Inflammatory macrophage treated with lipopolysaccharide for 1 hour (primary cell): ENCODE measurements at places on chromosomes 2 and 18.

DNA sequence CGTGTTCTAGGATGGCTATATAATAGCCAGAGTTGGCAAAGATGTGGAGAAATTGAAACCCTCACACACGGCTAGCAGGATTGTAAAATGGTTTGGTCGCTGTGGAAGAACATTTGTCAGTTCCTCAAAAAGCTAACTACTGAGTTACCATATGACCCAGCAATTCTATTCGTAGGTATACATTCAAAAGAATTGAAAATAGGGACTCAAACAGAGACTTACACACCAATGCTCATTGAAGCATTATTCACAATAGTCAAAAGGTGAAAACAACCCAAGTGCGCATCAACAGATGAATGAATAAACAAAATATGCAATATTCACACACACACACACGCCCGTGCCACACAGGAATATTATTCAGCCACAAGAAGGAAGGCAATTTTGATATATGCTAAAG lies 98.7 kb downstream of the PLA2R1 start:
- no peak for DNase-seq

- DNase-seq = no peak
Observed at GRCh38 chr2:28976584-28976983, 4.5 kb upstream of the TOGARAM2 start.

- no peak for DNase-seq
Observed at GRCh38 chr18:59760212-59760611, 63.0 kb upstream of the CCBE1 start.

- DNase-seq = no peak
Observed at GRCh38 chr2:21361957-21362486, 238.3 kb downstream of the TDRD15 start.

GRCh38 chr18:7855671-7856070 lies 288.6 kb downstream of the PTPRM start:
- no peak for DNase-seq
